ENCODE measurements at places on chromosomes 11 and 22.
A peak's percentile ranks its signal among the peaks of the same experiment; 100 is the strongest.

GRCh38 chr11:57900320-57900719 lies 123.4 kb upstream of the OR9Q1 start:
- no peak for DNase-seq

GRCh38 chr11:2269601-2270321 lies 627 bp downstream of the ASCL2 start:
- DNase-seq, result peak; percentile 13

DNA sequence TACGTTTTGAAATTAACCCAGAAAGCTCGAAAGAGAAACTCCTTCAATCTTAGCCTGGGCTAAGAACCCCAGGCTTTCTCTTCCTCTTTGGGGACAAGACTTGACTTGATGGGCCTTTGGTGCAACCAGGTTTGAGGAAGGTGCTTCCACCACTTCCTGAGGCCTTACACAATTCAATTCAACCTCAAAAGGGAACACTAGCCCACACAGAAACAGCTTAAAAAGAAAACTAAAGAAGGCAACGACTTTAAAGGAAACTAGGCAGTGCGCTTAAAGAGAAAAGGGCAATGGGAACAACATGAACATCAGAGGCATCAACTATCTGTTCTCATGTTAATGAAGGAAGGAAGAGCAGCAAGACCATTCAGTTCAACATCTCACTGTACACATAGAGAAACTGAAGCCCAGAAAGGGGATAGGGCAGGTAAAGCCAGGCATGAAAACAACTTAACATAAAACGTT lies 24.8 kb downstream of the PAK1 start:
- no peak for DNase-seq

- DNase-seq, result no peak
Measured at GRCh38 chr11:75858042-75858441, 43.0 kb downstream of the UVRAG start.

DNA sequence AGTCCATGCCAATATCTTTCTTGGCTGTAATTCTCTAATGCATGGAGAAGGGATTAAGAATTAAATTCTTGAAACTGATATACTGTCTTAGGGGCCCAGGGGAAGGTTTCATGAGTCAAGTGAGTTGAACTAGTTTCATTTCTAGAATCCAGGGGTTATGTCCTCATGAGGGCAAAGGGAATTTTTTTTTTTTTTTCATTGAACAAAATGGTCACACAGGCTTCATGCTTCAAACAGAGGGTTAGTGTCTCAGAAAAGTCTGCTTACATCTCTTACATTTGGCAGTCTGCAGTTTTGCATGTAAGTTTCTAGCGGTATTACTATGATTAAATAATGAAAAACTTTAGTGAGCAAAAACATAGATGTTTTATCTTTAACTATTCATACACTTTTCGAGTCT lies 32.9 kb downstream of the PPME1 start:
- peak; percentile 1 for DNase-seq

DNA sequence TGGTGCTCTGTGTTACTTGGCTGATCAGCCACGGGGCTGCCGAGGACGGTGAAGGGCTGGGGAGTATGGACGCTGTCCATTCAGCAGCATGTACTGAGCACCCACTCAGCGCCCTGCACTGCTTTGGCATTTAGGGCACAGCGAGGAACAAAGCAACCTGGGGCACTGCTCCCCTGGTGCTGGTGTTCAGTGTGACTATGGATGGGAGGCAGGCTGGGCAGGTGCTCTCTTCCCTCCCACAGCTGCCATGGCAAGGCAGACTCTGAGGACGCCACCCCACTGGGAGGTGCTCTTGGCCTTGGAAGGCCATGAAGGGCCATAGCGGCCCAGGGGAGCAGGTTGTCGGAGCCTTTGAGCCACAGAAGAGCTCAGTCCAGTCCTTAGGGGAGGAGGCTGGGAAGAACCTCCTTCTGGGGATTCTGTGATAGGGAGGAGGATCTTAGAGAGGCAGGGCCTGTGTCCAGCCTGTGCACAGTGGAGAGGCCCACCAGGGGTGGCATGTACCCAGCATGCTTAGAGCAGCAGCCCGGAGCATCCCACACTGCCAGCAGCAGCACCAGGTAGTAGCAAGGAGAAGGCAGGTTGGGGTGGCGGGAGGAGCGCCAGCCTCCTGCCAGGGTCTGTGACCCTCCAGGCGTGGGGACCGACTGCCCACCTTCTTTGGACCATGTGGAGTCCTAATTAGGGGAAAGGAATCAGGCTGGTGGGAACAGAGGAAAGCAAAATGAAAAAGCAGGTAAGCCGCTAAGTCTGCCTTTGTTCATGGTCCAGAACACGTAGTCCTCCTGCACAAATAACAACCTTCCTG lies 141.8 kb downstream of the MPPED1 start:
- DNase-seq, result no peak

DNA sequence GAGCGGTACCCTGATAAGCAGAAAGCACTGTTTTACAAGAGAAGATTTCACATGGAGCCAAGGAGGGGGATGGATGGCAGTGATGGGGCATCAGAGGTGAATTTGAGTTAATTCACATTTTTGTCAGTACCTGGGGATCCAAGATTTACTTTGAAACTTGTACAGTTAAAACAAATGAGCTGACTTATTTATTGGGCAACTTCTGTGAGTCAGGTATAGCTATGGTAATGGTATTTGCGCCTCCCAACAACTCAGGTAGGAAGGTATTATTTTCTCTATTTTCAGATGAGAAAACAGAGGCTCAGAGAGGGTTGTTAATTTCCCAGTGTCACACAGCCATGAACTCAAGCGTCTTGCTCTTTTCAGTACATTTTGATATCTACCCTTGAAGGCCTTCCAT lies 83.6 kb downstream of the PRR5L start:
- no peak for DNase-seq

DNA sequence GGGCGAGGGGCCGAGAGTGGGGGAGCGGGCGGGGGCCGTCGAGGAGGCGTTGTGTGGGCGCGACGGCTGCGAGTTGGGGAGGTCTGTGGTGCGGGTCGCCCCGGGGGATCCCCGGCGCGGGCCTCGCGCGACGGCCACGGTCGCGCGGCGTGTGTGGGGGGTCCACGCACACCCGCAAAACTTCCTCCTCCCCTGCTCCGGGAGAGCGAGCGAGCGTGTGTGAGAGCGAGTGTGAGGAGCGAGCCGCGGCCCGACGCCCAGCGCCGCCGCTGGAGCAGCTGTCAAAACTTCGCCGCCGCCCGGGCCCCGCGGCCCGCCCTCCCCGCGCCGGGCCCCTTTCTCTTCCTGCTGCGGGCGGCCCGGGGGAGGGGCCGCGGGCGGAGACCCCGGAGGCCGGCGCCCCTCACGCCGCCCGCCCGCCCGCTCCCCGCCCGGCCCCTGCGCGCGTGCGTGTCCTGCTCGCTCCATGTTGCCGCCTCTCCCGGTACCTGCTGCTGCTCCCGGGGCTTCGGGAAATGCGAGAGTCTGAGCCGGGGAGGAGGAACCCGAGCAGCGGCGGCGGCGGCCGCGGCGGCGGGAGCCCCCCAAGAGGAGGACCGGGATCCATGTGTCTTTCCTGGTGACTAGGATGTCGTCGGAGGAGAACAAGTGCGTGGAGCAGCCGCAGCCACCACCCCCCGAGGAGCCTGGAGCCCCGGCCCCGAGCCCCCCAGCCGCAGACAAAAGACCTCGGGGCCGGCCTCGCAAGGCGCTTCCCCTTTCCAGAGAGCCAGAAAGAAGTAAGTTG lies 9.0 kb upstream of the CCT8L2 start:
- DNase-seq, result no peak
